AG04449 (cell line): ENCODE measurements at places on chromosomes 4 and X.

- DNase-seq: no peak
Observed at GRCh38 chr4:138773321-138773720, 242.3 kb upstream of the NOCT start.

DNA sequence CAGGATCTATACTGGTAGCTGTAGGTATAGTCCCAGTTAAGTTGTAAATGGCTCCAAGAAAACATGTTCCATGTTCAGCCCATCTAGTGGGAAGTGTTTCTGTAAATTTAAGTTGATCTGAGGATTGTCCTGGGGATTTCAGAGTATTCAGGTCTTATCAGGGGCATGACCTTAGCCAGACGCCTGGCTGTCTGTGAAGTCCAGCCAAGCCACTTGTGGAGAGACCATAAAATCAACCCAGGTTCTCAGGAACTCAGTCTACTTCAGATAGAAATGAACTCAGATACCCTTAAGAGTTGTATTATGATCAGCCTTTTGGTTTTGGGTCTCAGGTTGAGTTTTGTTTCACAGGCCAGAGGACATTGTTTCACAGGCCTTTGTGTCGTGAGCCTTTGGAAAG is 95.9 kb downstream of the EGF start:
- no peak for DNase-seq

GRCh38 chr4:59348949-59349348 is 1851.2 kb upstream of the ADGRL3 start:
- DNase-seq: no peak

GRCh38 chr4:120918788-120919187 is 3.7 kb downstream of the PRDM5 start:
- DNase-seq: no peak

GRCh38 chr4:64095398-64095797 is 313.9 kb downstream of the TECRL start:
- DNase-seq: no peak

GRCh38 chr4:125986307-125986706 is 671.6 kb downstream of the FAT4 start:
- no peak for DNase-seq
